ENCODE measurements at places on chromosomes 13 and 19. TPM values are rescaled to one million over a fixed set of nuclear protein-coding genes. Genes with fewer than 3 reads are reported as not detected.

The KASH5 gene
- polyA plus RNA-seq: 0.15 TPM

The TRPC4 gene
- polyA plus RNA-seq: 3.9 TPM

The EPSTI1 gene
- polyA plus RNA-seq: 20.8 TPM

The ZNF506 gene
- 20.3 TPM for polyA plus RNA-seq

The CACNG6 gene
- polyA plus RNA-seq: not detected

The ENOX1 gene
- polyA plus RNA-seq: 8.2 TPM

The C13orf46 gene
- polyA plus RNA-seq: 0.31 TPM

The KLK4 gene
- polyA plus RNA-seq: not detected

The ZNF682 gene
- polyA plus RNA-seq: 1.9 TPM

The ABHD13 gene
- 6.3 TPM for polyA plus RNA-seq

The ZNF260 gene
- 6.1 TPM for polyA plus RNA-seq

The RFPL4AL1 gene
- polyA plus RNA-seq: not detected

The FCGBP gene
- polyA plus RNA-seq: 2.2 TPM

The ZNF563 gene
- polyA plus RNA-seq: 4.3 TPM

The LHB gene
- polyA plus RNA-seq: not detected

The FAM216B gene
- 0.52 TPM for polyA plus RNA-seq

The CKM gene
- polyA plus RNA-seq: 0.52 TPM

The PALM gene
- polyA plus RNA-seq: 2.9 TPM

The WDR87 gene
- not detected for polyA plus RNA-seq

The STOML3 gene
- not detected for polyA plus RNA-seq

The HCN2 gene
- not detected for polyA plus RNA-seq

The TTYH1 gene
- 0.25 TPM for polyA plus RNA-seq

The CBARP gene
- polyA plus RNA-seq: not detected

The LRRC8E gene
- polyA plus RNA-seq: 0.13 TPM

The SYDE1 gene
- polyA plus RNA-seq: 9.4 TPM

The PPP1R13L gene
- 10.6 TPM for polyA plus RNA-seq
